ENCODE measurements at places on chromosomes 1 and 21.

GRCh38 chr1:8247811-8248436, 70.0 kb upstream of the SLC45A1 start:
- no peak for DNase-seq

DNA sequence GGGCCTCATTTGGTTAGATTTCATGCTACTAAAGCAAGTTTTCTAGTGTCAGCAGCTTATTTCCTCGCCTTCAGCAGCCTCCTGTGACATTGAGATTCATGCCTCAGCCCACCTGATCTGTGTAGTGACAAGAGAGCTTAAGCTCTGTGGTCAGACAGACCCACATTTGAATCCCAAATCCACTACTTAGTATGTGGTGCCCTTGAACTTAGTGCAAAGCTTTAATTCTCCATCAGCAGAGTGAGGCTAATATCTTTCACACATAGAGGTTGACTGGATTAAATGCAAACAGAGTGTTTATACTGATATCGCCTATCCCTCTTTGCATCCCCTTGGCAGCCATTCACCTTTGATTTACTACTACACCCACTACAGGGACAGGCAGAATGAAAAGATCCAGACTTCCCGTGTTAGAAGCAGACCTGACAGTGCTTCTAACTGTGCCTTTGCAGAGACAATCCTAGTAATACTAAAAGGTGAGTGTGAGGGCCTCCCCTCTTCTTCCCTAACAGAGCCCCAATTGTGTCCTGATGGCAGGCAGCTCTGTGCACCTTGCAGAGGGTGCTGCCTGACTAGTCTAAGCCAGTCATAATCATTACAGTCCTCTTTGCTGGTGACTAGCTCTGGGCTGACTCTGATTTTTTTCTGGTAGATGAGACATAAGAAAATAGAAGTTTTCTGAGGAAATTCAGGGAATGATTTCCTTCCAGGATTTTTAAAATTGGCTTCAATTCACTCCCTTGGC, 264.0 kb downstream of the CTH start:
- peak; percentile 7 for DNase-seq

GRCh38 chr1:94887603-94888171, 39.2 kb downstream of the CNN3 start:
- DNase-seq = no peak

GRCh38 chr21:28538987-28539622, 453.6 kb downstream of the LTN1 start:
- DNase-seq = no peak

DNA sequence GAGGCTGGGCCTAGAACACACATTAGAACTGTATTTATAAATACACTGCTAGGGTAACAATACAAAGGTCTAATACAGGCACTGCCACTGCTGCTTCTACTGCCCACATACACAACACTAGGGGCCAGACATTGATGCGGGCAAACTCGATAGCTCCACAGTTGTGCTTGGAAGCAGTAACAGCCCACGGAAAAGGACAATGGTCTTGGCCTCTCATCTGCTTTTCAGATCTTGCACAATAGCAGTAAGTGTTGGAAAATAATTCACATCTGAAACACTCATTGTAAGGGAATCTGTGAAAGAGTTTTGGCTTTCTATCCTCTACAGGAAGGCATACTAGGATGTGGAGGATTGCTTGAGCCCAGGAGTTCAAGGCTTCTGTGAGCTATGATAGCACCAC, 6.9 kb upstream of the SPOCD1 start:
- no peak for DNase-seq

DNA sequence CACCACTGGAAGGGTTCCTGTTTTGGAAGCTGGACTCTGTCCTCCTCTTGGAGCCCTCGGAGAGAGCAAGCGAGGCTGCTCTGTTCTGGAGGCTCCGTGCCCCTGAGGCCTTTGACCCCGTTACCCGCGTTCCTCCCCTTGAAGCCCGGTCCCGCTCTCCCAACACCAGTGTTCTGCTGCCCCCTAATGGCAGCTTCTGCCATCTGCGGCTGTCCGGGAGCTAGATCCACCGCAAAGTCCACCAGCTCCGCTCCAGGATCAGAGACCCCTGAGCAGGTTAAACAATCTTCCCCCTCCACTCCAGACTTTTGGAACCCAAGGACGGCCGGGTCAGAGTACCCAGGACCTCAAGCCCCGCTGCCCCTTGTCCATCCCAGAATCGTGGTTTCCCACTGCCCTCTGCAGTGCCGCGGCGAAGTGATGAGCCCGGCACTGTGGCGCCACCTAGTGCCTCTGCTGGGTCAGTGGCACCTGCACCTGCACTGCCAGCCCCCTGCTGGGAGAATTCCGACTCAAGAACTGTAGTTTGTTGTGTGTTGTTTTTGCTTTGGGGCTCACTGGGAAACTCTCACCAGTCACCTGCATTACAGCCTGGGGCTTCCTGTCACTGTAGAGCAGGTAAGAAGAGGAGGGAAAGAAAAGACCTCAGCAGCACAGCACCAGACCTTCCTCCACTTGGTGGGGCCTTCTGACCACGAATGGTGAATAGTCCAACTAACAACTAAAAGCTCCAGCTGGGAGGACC, 63.5 kb upstream of the NFASC start:
- DNase-seq = peak; percentile 92

GRCh38 chr1:101301446-101302057, 64.7 kb downstream of the S1PR1 start:
- no peak for DNase-seq

DNA sequence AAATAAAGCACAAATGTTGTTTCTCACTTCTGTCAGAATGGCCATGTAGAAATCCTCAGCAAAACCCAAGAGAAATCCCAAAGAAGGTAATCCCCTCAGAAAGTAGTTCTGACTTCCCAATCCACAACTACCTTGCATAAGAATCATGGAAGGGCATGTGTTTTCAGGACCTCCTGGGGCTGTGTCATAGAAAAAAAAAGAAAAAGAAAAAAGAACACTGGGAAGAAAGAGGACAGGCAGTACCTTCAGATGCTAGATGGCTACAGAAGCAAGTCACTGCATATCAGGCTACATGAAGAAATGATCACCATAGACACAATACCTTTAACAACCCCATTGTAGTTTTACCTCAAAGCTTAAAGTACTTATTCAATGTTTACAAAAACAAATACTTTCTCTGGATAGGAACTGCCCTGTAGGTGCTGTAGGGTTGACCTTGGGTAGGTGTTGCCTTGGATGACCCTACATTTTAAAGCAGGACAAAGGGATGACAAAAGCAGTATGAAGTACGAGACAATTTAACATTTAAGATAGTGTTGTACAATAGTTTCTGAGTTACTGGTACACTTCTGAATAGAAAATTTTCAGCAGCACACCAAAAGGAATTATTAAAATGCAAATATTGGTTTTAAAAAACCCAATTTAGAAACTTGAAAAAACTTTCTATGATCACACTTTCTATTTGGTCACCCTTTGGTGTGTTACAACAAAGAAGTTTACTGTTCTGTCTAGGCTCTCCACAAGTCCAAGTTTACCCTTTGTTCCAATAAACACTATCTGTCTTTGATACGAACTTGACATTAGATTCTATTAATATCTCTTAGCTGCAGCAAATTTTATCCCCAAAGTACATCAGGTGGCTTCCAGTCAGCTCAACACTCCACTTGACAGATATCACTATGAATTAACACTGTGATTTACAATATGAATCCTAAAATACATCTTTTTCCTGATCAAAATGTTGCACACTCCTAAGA, 5.0 kb downstream of the TRIT1 start:
- no peak for DNase-seq

GRCh38 chr1:62299426-62300200, 19.6 kb downstream of the KANK4 start:
- no peak for DNase-seq

DNA sequence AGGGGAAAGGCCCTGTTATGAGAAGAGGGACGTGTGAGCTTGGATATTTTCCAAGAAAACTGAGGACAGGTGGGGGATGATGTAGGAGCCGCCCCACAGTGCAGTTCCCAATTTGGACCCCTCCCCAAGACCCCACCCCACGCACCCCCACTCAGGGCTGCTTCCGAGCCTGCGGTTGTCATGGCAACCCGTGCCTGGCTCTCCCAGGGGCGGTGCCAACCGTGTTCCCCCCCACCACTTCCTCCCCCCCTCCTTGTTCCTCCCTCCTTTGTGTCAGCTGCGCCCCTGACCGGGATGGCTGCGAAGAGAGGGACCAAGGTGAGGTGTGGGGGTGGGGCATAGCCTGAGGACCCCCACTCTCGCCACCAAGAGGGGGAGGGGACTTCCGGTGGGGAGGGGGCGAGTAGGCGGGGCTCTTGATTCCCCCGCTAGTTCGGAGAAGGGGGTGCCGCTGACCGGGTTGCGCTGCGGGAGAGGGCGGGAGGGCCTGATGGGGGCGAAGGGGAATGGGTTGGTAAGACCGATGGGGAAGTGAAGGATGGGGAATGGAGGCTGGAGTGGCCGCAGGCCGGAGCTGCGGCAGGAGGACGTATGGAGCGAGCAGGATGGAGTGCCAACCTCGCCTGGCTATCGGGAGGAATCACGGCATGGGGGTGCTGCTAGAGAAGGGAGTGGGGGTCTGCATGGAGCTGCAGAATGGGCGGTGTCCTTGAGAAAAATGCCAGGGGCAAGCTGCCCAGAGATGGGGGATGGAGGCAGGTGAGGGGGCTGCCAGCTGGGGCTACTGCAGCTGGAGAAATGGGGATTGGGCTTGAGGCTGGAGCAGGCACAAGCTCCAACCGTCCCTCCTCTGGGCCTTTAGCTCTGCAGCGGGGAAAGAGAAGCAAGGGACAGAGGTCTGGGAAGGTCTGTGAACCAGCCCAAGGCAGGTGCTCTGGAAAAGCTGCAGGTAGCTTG, 953 bp downstream of the TRIM46 start:
- peak; percentile 76 for DNase-seq

GRCh38 chr1:87203904-87204303, 124.8 kb upstream of the LMO4 start:
- no peak for DNase-seq

DNA sequence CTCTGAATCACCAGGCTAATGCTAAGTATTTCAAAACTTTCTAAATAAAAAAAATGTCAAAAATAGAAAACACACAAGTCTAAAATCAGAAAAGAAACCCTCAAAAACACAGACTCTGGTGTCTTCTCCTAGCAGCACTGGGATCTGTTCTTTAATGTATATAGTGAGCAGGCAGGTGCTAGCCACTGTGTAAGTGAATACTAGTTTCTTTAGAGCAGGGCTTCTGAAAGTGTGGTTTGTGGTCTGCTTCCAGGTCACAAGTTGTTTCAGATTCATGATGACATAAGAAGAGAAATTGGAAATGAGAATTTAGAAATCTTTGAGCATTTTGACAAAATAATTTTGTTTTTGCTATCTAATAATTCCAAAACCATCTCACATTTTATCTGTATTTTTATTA, 763.1 kb downstream of the USP25 start:
- DNase-seq = no peak

GRCh38 chr1:2639203-2639602, 6.4 kb upstream of the MMEL1 start:
- no peak for DNase-seq

GRCh38 chr1:85554630-85555327, 25.8 kb upstream of the CCN1 start:
- DNase-seq = no peak

- DNase-seq = no peak
These were observed 798 bp downstream of the PMF1 start for GRCh38 chr1:156213644-156213966.

DNA sequence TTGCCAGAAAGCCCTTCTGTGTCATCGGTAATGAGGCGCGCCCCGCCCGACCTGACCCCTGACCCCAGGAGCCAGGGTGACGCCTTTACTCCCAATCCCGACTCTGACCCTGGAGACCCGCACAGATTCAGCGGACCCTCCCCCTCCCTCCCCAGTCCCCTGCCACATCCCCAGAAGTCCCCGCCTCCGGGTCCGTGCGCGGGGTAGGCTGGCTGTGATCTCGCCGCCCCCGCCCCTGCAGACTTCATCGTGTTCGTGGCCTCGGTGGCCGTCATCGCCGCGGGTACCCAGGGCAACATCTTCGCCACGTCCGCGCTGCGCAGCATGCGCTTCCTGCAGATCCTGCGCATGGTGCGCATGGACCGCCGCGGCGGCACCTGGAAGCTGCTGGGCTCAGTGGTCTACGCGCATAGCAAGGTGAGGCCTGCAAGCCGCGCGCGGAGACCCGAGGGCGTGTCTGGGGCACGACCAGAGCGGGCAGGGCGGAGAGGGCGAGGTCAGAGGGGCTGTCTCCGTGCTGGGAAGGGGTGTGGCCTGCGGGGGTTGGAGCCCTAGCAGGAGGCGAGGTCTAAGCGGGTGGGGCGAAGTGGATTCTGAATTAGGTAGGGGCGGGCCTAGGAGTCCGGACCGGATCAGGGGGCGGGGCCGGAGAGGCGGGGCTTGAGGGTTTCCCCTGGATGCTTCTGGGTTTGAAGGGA, 34.8 kb downstream of the KCNQ4 start:
- DNase-seq = no peak

DNA sequence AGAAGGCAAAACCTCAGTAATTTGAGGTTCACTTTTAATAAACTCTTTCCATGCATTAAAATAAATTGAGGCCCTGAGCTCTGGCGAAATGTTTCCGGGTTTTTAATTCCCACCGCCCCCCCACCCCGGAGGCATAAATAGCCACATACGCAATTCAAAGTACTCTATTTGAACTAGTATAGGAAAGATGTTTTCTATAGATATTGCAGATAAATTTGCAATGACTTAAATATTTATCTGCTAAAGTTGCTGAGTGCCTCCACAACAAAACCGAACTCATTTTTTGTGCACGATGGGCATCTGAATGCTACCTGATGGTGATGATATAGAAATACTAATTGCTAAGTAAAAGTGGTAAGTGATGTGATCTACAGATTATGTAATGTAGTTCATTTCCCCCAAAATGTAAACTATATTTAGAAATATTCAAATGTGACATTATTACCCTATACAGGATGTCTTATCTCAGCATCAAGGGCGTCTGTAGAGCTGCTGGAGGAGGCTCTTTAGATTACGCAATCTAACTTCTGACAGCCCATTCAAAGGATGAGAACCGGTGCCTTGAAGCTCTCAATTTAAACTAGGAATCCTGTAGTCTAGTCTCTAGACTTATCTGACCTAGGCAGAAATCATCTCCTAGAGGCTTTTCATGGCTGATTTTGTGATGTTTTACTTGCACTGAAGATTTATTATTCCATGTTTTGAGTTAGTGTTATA, 8.5 kb downstream of the IRF2BP2 start:
- DNase-seq = peak; percentile 42

DNA sequence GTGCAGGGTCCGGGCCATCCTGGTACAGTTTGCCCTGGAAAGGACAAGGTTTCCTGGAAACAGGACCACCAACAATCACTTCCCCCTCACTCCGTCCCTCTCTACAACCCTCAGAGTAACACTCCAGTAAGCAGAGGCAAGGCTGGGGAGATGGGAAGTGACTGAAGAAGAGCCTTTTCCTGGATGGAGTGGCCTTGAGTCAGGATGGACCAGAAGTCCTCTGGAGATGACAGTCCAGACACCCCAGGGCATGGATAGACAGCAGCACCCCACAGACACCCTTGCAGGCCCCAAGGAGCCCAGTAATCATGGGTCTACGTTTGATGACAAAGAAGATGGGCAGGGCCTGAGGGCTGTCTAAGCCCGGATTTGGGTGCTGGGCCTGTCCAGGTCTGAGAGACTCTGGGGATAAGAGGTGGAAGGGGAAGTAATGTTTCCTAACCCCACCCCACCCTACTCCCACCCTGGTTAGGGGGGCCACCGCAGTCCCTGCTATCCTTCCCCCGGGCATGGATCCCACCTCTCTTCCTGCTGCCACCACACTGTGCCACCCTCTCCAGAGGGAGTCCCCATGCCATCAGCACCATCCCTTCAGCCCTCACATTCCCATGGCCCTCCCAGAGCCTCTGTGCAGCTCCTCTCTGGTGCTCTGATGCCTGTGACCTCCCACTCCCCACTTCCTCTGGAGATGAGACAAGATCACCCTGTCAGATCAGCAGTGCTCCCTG, 7.2 kb upstream of the S100A8 start:
- no peak for DNase-seq
